ENCODE measurements at places on chromosomes 1 and 21.

- DNase-seq, result no peak
Measured at GRCh38 chr1:212680680-212681389, 18.8 kb downstream of the BATF3 start.

- no peak for DNase-seq
Measured at GRCh38 chr1:11874258-11874562, 15.5 kb upstream of the NPPB start.

DNA sequence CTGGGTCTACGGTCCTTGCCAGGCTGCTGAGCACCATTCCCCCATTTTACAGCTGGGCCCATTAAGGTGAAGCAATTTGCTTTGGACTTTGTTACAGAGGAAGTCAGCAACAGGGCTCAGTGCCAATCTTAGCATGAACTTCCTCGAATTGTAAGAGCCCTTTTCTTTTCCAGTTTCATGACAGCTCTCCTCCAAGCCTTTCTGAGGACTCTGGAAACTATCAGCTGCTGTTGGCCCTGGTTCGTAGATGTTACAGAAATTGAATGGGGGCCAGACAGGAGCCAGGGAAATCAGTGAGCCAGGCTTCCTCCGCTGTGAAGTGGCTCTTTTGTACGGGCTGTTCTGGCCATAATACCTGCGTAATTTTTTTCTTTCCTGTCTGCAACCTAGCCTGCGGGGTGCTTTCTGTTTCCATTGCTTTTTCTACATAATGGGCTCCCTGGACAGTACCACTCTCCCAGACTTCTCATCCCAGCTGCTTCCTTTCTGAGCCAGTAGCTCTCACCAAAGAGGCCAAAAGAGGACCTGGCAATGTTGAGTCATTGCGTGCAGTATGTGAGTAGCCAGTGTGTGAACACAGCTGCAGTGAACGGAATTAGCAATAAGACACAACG, 386.3 kb downstream of the DISC1 start:
- no peak for DNase-seq

GRCh38 chr1:8520483-8520966, 202.6 kb downstream of the SLC45A1 start:
- no peak for DNase-seq

DNA sequence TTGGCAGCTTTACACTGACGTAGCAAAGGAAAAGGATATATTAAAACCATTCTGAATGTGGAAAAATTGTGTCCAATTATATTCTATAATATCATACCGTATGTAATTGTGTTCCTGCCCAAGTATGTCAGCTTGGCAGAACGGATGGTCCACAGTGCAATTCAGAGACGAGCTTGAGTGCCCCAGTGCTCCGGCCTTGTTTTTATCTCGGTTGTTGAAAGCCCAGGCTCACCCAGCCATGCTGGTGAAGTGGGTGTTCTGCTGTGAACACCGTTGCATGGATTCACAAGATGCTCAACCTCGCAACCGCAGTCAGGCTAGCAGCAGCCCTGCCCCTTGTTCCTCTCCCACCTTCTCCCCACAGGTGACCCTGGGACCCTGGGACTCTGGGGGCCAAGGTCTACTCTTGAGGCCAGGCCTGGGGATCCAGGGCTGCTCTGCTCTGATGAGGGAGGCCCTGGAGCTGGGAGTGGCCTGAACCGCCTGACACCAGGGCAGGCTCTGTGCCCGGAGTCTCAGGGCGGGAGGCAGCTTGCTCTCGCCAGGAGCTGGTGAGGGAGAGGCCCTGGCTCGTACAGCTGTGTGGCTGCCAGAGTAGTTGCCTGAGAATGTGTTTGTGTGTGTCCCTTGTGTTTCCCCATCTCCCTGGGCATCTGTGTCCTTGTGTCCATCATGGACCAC, 11.2 kb downstream of the PTPRF start:
- DNase-seq, result peak; percentile 70

DNA sequence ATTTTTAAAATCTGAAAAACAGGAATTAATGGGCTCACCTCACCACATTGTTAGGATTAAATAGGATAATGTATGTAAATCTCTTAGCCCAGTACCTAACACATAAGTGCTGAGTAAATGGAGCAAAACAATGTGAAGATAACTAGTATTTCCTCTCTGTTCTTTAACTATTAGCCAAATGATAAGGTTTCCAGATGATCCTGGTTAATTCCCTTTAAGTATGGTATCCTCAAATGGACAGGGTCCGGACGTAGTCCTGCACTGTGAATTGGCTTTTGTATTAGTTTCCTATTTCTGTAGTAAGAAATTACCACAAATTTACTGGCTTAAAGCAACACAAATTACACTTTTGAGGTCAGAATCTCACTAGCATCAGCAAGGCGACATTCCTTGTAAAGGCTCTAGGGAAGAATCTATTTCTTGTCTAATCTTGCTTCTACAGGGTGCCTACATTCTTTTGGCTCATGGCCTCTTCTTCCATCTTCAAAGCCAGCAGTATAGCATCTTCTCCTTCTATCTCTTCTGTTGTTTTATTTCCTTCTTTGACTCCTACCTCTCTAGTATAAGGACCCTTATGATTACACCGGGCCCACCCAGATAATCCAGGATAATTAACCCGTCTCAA, 17.1 kb downstream of the SCAF4 start:
- no peak for DNase-seq

GRCh38 chr1:97144527-97144926, 422.9 kb downstream of the PTBP2 start:
- DNase-seq, result no peak

DNA sequence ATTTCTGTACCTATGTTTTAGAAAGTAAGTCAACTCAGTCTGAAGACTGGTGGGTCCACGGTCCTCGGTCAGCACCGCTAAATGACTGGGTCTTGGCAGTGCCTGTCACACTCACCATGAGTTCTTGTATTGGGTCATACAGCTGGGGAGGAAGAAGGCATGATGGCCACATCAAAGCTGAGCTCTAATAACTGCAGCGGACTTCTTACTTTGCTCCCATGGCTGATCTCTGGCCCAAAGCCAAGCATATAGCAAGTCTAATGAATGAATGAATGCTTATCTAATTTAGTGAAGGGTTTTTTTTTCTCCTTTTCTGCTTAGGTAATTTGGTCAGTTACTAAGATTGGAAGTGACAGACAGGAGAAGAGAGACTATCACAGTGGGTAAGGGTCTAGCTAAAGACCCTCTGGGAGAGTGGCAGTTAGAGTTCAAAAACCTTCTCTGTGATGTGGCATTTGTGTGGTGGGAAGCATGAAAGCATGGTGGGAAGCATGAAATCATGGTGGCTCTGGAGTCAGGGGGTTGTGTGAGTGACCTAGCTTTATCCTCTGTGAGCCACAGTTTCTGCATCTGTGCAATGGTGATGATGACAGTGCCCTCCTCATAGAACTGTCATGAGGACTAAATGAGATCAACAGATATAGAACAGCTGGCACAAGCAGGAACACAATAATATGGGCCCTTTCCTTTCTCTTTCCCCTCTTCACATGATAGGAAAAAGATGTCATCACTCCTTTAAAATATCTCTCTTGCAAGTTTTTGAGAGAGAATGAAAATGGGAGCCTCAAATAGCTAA, 78.9 kb upstream of the JAK1 start:
- no peak for DNase-seq

- no peak for DNase-seq
Measured at GRCh38 chr1:212162635-212163034, 122.6 kb upstream of the PPP2R5A start.
